ENCODE measurements at places on chromosomes 2 and 18.

GRCh38 chr18:29457316-29457889, 1280.5 kb upstream of the CDH2 start:
- DNase-seq: no peak

DNA sequence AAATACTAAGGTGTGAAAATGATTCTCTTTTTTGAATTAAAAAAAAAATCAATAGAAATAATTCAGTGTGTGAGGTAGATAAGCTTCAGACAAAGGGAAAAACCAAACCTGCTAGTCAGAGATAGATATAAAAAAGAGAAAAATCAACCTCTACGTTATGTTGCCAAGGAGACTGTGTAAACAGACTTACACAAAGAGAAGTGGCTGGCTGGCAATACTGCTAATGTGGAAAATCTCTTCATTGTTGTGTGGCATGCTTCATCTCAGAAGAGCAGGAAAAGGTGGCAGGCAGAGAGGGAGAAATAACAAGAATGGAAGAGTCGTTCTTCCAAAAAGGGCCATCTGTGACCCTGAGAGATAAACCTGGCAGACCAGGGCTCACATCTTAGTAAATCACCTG, 200.8 kb downstream of the SLC8A1 start:
- DNase-seq: no peak

DNA sequence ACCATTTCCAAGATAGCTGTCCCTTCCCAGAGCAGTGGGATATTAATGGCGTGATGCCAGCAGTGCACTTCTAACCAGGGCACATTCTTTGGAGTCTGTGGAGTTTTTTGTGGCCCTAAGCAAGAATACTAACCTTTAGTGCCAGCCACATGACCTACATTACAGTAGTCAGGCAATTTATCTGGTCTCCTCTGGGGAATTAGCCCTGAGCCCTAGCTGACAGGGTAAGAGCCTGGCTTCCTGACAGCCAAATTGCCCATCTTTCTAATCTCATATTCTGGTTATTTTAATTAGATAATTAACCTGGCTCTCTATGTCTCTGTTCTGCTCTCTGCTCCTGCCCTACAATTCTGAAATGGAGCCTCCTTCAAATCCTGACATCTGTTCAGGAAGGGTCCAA, 5.2 kb downstream of the PFN4 start:
- DNase-seq: no peak

- DNase-seq: no peak
Observed at GRCh38 chr2:218187296-218188015, 20.7 kb upstream of the CXCR1 start.

Data from pulmonary artery endothelial cell (primary cell).